DMS53 (cell line): ENCODE measurements at places on chromosomes 12 and 14.

GRCh38 chr12:114412825-114413749 lies 7.1 kb upstream of the TBX5 start:
- DNase-seq: no peak

GRCh38 chr12:118418385-118419057 lies 42.2 kb downstream of the SUDS3 start:
- no peak for DNase-seq

DNA sequence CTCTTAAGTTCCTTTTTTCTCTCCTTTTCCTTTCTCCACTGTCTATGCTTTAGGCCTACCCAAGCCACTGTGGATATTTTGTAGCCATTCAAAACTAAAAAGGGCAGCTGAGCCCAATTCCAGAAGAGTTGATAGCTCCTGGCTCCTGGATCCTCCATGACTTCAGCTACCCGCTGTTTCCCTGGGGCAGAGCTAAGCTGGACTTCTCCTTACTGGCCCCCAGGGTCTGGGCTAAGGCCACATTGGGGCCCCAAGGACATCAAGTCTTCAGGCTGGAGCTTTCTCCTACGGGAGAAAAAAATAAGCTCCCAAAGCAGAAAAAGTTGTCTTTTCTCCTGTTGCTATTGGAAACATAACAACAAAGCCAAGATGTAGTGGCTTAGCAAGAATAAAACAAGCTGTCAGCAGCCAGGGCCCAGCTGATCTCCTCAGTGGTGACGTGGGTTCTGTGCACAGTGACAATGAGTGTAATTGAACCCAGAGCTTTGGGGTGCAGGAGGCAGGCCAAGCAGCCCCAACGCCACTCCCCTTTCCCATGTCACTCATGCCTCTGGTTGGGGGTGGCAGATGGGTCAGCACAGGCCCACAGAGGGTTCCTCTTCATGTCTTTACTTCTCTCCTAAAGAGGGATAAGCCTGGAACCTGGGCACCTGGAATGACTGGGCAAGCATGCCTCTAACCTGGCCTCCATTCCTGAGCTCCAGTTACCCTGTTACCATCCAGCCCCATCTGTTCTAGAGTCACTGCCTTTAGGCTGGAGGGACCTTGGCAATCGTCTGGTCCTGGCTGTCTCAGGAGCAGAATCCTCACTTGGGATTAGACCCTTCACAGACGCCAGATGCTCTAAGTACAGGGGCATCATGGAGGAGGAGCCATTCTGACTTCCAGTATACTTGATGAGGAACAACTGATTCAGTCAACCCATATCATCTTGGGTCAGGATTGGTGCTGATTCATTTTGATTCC lies 171.2 kb downstream of the ZFP36L1 start:
- peak; percentile 24 for DNase-seq

DNA sequence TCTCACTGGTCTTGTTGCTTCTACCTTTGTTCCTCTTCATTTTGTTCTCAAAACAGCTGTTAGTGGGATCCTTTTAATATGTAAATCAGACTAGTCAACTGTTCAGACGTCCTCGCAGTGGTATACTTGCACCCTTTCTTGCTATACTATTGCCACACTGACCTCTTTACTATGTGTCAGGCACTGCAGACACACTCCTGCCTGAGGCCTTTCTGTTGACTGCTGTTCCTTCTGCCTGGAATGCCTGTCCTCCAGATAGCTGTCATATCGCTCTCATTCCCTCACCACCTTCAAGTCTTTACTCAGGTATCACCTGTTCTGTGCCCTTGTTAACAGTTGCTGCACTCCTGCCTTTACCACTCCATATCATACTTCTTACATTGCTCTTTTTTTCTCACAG lies 90.0 kb upstream of the TMEM263 start:
- no peak for DNase-seq

DNA sequence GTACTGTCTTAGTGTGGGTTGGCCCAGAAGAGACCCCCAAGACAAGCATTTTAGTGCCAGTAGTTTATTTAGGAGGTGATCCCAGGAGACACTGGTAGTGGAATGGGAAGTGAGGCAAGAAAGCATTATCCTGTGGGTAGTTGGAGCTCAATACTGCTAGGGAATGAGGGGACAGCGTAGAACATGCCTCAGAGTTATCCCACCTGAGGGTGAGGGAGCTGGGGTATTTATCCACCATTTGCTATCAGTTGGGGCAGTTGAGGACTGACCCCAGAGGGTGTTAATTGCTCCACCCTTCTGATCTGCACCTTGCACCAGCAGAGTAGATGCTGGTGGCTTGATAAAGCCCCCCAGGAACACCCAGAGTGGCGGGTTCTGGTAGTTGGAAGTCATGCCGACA lies 37.9 kb downstream of the RHOF start:
- no peak for DNase-seq

DNA sequence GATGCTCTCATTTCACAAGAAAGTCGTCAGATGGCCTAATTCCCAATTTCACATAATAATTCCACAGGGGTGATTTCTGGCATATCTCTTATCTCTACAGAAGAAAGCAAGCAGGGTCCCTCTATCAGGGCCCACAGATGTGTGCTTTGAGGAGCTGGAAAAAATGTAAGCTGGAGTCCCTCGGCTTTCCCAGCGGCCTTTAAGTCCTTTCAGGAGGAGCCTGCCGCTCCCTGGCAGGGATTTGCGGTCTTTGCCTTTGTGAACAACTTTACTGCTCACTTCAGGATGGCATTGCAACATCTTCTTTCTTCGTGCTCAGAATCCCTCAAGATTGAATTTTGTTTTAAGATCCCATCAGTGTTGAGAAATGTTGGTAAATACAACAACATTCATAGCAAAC lies 83.0 kb downstream of the FZD10 start:
- DNase-seq: no peak

DNA sequence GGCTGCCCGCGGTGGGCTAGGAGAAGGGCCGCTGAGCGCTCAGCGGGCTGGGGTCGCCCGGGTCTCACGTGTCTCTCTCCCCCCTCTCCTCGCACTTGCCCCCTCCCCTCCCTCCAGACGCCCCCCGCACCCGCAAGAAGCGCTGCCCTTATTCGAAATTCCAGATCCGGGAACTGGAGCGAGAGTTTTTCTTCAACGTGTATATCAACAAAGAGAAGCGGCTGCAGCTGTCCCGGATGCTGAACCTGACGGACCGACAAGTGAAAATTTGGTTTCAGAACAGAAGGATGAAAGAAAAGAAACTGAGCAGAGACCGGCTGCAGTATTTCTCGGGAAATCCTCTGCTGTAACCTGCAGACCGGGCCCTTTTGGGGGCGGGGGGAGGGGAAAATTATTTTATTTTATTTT lies 314 bp upstream of the HOTAIR start:
- DNase-seq: peak; percentile 25

DNA sequence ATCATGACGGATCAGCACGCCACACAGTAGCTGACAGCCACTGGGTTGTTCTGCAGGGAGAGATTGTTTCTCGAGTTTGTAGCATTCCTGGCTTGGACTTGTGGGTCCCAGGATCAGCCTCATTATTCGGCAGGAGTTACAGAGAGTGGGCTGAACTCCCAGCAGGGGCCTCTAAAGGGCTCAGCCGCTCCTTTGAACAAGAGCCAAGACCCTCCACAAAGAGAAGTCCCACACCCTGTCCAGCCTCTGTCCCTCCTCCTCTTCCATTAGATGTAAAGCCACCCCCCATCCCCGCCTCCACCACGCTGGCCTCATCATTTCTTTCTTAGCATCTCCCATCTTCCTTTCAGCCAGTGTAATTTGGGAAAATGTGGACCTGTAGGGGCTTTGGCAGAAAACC lies 96.7 kb upstream of the HSPB8 start:
- no peak for DNase-seq

- peak; percentile 82 for DNase-seq
Measured at GRCh38 chr12:106975993-106976658, 10.8 kb downstream of the MTERF2 start.

DNA sequence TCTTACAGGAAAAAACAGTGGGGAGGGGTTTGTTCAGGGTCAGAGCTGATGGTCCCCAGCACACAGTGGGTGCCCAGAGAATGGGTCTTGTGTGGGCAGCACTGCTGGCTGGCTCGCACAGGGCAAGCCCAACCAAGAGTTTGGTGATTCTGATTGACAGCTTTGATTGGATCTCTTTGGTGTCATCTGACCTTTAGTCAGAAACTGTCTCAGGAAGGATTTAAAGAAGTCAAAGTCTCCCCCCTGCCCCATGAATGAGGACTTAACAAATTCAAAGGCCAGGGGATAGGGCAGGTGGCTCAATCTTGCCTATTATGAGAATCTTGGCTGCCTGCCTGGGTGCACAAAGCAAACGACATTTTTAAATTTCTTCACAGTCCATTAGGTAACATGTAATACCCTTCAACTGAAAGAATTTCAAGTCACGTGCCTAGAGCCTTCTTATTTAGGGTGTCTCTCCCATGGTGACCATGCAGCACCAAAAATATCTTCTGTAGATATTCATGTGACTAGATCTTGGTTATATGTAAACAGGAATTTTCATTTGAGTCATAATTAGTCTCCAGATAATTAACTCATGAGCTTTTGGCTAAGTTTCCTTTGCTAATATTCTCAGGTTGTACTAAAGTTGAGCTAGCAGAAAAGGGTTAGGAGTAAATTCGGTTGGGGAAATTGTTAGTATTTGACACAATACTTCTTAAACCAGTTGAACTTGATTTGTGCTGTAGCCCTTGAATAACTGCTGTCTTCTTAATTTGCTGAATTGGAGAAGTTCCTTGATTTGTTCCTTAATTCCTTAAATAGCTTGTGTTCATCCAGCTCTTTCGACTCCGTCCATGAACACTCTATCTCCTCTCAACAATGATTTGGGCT lies 54.5 kb upstream of the HECTD1 start:
- DNase-seq: peak; percentile 6

DNA sequence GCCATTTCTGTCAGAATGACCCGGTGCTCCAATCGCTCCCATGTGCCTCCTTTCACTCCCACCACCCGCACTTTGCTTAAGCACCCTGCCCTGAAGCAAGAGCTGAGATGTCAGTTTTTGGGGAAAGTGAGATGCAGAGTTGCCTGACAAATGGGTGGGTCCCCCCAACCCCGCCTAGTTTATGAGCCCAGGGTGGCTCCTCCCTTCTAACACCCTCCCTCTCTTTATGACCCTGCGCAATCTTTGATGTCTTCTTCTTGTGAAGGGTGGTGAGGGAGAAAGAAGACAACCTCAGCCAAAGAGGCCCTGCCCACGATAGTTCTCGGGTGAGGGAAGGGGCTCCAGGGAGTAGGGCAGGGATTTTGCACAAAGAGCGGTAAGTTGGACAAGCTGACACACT lies 89.5 kb upstream of the HOXC13 start:
- no peak for DNase-seq

DNA sequence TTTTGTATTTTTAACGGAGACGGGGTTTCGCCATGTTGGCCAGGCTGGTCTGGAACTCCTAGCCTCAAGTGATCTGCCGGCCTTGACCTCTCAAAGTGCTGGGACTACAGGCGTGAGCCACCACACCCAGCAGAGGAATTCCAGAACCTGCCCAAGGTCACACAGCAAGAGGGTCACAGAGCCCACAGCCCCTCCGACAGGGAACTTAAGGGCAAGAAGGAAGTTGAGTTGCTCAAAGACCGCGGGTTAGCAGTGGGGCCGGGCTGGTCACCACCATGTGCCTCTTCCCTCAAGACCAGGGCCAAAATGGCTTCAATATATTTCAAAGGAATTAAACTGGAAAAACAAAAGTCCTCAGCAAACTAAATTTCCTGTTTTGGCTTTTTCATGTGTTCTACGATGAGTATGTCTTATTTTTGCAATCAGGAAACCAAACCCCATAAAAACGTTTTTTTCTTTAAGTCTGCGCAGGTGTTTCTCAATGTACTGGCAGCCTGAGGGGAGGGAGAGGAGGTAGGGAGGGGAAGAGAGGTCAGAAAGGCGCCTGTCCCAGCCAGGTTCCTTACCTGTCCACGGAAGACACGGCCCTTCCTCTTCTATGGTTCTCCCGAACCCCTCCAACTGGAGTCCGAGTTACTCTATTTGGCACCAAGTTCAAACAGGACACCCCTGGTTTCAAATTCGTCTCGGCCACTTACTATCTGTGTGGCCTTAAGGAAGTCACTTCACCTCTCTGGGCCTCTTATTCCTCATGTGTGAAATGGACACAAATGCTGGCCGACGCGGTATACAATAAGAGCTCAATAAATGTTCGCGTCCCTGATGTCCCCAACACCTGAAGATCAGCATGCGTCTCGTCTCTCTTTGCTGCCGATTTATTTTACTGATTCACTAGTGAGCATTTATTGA lies 778 bp downstream of the SLC8B1 start:
- DNase-seq: peak; percentile 61

GRCh38 chr12:109921982-109922381 lies 21.9 kb downstream of the TCHP start:
- no peak for DNase-seq

- DNase-seq: no peak
Measured at GRCh38 chr12:124024263-124024678, 51.3 kb downstream of the ZNF664 start.

DNA sequence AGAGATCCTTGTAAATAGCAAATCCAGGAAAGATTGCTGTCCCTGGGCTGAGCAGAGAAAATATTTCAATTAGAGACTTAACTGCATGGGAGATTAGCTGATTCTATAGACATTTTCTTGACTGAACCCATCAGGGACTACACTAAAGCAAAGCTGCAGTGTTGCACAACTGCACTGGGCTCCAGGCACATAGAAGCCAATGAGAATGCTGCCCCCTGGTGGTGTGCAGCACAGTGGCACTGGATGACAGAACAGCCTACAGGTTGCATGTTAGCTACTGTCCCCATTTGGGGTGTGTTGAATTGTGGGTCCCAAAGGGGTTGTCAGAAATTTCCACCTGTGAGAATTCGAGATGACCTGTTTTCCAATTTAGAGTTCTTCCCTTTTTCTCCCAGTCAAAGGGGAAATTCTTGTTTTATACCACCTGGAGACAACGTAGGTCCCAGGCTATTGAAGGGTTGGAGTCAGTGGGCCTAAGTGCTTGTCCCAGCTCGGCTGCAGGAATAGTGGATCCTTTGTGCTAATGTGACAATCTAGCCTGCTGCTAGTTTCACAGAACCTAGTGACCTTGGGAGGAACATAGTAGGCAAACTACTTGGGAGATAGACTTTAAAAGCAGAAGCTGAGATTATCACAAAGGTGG lies 114.7 kb downstream of the SLC8A3 start:
- DNase-seq: peak; percentile 73

DNA sequence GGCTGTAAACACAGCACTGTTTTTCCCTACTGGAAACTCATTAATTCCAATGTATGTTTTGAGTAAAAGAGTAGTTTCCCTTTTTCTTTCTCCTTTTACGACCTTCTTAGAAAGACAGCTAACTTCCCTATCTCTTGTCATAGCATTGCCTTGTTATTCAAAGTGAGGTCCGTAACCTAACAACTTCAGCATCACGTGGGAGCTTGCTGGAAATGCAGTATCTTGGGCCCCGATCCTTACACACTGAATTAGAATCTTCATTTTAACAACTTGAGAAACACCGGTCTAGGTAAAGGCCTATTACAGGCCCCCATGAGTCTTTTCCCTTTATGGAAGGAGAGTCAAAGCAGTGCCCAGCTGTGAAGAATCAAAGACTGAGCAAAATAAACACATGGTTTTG lies 230.7 kb upstream of the PRKD1 start:
- no peak for DNase-seq
